ENCODE measurements at places on chromosomes 3 and 15.

DNA sequence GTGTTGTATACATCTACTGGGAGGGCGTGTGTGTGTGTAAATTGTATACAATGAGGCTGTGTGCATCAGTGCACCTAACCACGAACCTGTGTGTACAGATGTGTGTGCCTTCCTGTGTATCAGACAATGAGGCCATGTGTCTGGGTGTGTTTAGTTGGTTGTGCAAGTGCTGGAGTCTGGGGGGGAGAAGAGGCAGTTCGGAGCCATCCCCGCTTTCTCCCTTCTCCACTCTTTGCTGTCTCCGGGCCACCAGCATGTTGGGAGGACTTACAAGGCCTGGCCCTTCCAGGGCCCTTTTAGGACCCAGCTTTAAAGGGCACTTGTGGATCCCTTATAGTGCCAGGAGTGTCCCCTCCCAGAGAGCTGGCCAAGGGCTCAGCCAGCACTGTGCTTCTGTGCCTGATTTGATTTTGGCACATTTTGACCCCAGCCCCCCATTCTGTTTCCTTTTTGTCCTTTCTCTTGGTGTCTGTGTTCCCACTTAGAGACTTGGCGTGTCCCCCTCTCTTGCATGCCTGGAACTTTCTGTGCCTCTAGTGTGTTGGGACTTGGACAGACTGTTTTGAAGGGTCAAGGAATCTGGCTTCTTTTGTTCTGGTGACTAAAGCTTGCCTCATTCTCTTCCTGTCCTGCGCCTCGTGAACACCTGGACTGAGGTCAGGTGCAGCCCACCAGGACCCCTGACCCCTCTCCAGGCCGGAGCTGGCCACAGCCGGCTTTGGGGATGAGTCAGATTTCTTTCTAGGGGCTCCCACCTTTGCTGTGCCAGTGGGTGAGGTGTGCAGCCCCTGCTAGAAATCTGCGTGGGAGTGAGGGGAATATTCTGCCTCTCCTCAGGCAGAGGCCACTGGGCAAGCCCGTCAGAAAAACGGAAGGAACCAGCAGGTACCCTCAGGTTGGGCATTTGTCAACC lies 1.5 kb downstream of the CTDSPL start:
- DNase-seq: no peak

GRCh38 chr3:23735062-23735461 lies 70.7 kb upstream of the UBE2E1 start:
- DNase-seq: no peak

GRCh38 chr15:67977414-67978089 lies 76.6 kb upstream of the PIAS1 start:
- no peak for DNase-seq

- no peak for DNase-seq
Measured at GRCh38 chr15:90625037-90625436, 92.1 kb upstream of the BLM start.

GRCh38 chr3:117874904-117875874 lies 1159.5 kb downstream of the IGSF11 start:
- DNase-seq: no peak

GRCh38 chr3:133927540-133928066 lies 31.9 kb upstream of the RAB6B start:
- DNase-seq: no peak

GRCh38 chr3:98823791-98824190 lies 60.7 kb downstream of the ST3GAL6 start:
- DNase-seq: no peak

GRCh38 chr15:47819158-47819557 lies 101.9 kb downstream of the SEMA6D start:
- no peak for DNase-seq

GRCh38 chr15:73600413-73601335 lies 32.5 kb downstream of the NPTN start:
- no peak for DNase-seq

DNA sequence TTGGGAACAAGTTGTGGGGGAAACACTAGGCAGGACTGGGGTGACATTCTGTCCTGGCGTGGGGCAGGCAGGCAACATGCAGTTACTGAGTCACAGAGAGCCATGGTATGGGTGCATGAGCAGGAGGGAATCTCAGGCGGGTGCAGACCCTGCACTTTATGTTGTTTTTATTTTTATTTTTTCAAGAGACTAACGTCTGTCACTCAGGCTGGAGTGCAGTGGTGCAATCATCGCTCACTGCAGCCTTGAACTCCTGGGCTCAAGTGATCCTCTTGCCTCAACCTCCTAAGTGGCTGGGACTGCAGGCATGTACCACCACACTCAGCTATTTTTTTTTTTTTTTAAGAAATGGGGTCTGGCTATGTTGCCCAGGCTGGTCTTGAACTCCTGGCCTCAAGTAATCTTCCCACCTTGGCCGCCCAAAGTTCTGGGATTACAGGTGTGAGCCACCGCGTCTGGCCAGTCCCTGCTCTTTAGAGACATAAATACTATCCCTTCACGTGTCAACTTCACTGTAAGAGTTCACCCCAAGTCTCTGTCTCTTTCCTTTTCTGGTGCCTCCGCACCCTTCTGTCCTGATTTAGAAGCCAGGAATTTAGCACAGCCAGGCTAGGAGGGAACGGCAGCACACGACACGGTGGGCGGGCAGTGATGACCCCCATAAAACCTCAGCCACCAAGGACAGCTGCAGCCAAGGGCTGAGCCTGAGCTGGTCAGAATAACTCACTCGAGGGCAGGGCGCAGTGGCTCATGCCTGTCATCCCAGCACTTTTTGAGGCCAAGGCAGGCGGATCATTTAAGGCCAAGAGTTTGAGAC lies 72.8 kb upstream of the IQSEC1 start:
- DNase-seq: no peak

GRCh38 chr15:71571641-71572040 lies 238.7 kb upstream of the NR2E3 start:
- no peak for DNase-seq

- no peak for DNase-seq
Measured at GRCh38 chr15:98787936-98788757, 139.8 kb downstream of the IGF1R start.

DNA sequence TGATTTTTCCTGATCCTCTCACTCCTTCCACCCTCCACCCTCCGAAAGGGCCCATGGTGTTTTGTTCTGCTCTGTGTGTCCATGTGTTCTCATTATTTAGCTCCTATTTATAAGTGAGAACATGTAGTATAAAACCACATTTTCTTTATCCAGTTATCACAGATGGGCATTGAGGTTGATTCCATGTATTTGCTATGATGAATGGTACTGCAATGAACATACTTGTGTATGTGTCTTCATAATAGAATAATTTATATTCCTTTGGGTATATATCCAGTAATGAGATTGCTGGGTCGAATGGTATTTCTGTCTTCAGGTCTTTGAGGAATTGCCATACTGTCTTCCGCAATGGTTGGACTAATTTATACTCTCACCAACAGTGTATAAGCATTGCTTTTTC lies 126.0 kb downstream of the IMPG2 start:
- DNase-seq: no peak

- DNase-seq: peak; percentile 15
Measured at GRCh38 chr3:37308247-37308646, 133.9 kb upstream of the LRRFIP2 start.

GRCh38 chr3:113070072-113070640 lies 79.4 kb downstream of the GTPBP8 start:
- DNase-seq: no peak

GRCh38 chr3:193981504-193981903 lies 154.4 kb upstream of the HES1 start:
- no peak for DNase-seq

- DNase-seq: no peak
Measured at GRCh38 chr15:92049290-92049989, 195.9 kb downstream of the SLCO3A1 start.

GRCh38 chr3:78506581-78507195 lies 1261.1 kb downstream of the ROBO1 start:
- DNase-seq: no peak

DNA sequence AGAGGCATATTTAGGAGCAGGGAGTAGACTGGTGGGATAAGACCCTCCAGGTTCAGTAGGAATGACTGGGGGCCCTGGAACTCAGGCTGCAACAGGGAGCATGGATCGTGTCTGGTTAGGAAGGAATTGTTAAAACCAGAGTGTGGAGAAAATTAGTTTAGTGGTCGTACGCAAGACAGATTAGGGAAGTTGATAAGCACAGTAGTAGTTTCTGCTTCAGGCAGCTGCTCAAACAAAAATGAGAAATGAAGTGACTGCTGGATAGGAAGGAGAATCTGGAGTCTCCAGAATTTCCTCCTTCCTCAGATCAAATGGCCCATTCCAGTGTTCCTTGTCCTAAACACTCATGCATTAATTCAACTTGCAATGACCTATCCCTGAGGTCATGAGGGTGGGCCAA lies 11.2 kb downstream of the MYD88 start:
- DNase-seq: no peak

GRCh38 chr3:11541321-11542303 lies 102.1 kb downstream of the VGLL4 start:
- no peak for DNase-seq

GRCh38 chr3:79199966-79200365 lies 567.8 kb downstream of the ROBO1 start:
- no peak for DNase-seq

DNA sequence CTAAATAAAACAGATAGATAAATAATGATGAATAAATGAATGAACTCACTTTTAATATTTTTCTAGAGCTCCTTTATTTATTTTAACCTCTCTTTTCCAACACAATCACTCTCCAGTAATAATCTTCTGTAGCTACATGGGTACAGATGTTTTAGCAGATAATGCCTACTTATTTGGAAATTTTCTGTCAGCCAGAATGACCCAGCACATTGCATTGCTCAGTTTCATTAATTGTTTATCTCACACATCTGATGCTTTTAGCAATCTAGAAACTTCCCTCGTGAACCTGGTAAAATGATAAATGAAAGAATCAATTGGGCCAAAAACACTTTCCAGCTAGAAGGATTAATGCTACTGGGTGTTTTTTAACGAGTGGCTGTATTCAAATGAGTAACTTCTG lies 14.9 kb upstream of the MYH15 start:
- DNase-seq: no peak

DNA sequence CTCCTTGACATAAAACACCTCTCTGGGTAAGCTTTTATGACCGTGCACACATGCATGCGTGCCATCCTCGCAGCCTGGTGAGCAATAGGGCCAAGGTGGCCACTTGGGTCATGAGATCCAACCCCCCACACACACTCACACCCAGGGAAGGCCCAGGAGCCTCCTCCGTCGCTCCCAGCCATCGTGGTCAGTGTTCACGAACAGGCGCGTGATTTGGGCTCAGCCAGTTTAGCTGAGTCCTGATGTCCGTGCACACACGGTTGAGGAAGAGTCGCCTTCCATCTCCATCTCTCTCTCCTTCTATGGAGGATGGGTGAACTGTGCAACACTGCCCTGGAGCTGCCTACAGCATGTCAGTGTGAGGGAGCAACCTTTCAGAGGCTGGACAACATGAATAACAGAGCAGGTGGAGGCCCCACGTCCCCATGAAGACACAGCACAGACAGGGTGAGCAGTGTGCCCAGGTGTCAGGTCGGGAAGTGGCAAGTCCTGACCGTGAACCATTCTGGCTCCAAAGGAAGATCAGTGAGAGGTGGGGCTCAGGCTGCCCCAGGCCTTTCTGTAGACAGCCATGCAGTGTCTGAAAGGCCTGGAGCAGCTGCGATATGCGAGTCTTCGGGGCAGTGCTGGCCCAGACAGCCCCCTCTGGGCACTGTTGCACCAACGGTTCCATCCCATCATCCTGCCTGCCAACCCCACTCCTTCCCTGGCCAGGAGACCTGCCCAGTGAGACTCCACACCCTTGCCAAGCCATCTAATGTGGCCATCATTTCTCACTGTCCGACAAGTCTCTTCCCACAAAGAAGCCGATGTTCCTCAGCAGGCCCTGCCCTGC lies 253.4 kb downstream of the OCA2 start:
- no peak for DNase-seq

DNA sequence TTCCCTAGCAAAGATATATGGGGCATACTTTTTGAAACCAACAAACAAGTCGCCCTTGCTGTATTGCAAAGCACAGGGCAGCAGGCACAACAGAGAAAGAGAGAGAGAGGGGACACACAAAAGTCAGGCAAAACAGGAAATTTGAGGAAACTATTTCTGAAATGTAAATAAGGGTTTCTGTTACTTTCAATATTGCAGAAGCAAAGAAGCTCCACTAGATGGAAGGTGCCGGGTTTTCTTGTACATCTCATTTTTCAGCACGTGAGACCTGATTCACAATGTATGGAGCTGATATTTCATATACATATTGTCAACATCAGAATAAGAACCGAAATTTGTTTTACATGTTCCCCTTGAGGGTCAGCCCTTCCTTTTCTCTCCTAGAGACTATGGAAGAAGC lies 127.4 kb downstream of the FOXP1 start:
- DNase-seq: no peak

DNA sequence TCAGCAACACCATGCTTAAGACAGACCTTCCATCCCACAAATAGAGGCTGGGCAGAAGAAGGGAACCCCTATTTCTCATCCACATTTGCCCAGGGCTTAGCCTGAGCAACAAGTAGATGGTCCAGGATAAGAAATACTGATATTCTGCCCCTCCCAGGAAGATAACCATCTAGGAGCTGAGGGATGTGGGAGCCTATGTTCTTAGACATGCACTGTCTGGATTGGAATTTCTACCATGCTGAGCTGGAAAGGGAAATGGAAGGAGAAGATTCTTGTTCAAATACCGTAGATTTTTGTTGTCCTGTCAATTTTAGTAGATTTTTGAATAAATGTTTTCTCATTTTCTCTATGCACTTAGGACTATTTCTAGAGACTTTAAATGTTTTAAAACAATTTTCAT lies 450.7 kb upstream of the SEMA6D start:
- no peak for DNase-seq

DNA sequence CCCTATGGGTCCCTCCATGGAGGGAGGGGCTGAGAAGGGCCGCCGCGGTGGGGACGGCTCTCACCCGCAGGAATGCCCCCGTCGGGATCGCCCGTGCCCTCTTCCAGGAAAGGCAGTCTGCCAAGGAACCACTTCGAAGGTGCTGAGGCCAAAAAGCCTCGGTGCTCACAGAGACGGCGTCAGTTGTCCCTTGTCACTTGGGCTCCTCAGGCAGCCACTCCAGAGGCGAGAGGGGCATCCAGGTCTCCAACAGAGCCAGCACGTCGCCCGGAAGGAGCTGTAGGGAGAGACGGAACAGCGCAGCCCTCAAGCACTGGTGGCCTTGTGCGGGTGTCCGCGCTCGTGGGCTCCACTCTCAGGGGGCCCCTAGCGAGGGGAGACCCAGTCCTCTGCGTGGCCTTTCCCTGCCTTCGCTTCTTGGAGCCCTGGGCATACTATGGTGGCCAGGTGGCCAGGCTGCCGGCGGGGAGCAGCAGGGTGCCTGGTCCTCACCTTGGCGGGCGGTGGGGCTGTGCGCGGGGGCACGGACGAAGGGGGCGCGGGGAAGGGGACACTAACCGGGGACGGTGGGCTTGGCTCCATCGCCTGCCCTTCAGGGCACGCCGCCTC lies 994 bp downstream of the MESP1 start:
- DNase-seq: peak; percentile 9

DNA sequence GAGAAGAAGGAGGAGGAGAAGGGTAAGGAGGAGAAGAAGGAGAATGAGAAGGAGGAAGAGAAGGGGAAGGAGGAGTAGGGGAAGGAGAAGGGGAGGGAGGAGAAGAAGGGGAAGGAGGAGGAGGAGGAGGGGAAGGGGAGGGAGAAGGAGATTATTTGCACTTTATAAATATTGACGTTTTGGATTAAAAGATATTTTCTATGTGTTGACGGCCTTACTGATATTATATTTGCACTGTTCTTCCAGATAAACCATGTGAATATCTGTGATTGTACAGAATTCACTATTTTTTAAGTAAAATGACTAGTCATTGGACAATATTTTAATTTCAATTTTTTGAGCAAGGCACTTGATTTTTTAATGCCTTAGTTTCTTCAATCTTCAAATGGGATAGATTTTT lies 310.5 kb upstream of the DNAJC19 start:
- DNase-seq: no peak

All from NCI-H748 treated with DMSO at 0.1 percent for 48 hours (cell line).